IMR-90 (cell line): ENCODE measurements at places on chromosomes 7 and 10. TPM values are rescaled to one million over a fixed set of nuclear protein-coding genes. Genes with fewer than 3 reads are reported as not detected.

- peaks cover 23% of the 10 kb centered on the region for H3K4me1 ChIP-seq
- H3K27me3 ChIP-seq: no peaks in the 10 kb centered on the region
- DNase-seq: no peak
- peak overlapping the region; percentile 16; the same call in 1 of the 2 replicates for H3K4me3 ChIP-seq
- no peaks in the 10 kb centered on the region for H3K36me3 ChIP-seq
Measured at GRCh38 chr10:73647875-73648651, 6.8 kb upstream of the MYOZ1 start.

DNA sequence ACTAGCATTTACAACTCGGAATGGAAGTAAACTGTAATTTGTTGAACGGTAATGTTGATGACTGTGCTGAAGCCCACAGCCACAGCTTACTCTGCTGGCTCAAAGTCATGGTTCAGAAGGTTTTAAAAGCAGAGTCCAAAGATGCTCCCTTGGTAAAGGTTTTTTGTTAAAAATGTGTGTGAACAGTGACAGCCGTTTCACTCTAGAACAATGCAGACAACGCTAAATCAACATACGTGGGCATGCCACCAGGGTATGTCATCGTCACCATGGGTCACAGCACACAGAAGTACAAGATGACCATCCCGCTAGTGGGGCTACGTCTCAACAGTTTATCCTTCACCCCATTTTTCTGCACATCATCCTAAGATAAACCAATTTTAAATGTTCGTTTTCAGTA lies 106.5 kb upstream of the LANCL2 start:
- H3K27me3 ChIP-seq: peaks cover 8% of the 10 kb centered on the region
- no peak for DNase-seq
- no peak overlapping the region for H3K27ac ChIP-seq
- H3K4me1 ChIP-seq: peaks cover 5% of the 10 kb centered on the region; the same call in 1 of the 2 replicates
- no peak overlapping the region for H3K4me3 ChIP-seq

DNA sequence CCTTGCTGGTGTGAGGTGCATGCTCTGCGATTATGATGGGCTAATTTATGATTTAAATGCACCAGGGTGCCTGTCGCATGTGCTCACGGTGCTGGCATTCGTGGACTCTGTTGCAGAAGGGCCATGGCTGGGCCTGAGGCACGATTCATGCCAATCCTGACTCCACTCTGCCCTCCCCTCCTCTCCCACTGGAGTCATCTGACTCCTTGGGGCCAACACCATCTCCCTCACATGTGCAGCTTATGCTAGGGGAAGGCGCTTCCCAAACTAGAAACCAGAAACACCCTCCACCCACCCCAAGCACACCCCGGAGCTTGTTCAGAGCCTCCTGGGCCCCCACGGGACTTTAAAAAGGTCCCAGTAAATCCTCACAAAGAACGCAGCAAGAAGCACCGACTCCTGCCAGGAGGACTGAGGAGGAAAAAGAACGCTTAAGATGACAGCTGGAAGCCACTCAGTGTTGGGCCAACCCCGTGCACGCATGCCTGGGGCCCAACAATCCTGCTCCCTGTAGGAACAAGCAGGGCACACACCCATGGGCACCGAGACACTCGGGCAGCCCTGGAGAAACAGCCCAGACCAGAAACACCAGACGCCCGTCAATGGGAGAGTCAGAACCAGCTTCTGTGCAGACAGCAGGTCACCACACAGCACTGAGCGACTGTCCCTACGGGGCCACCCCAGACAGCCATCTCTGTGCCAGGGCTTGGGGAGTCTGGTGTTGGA lies 14.1 kb downstream of the BRI3 start:
- H3K36me3 ChIP-seq: peaks cover 41% of the 10 kb centered on the region
- no peaks in the 10 kb centered on the region for H3K4me1 ChIP-seq
- H3K27me3 ChIP-seq: no peaks in the 10 kb centered on the region
- H3K4me3 ChIP-seq: no peak overlapping the region
- no peak for DNase-seq
- H3K27ac ChIP-seq: no peak overlapping the region

- H3K27me3 ChIP-seq: no peaks in the 10 kb centered on the region
- H3K27ac ChIP-seq: no peak overlapping the region
- DNase-seq: no peak
- no peaks in the 10 kb centered on the region for H3K36me3 ChIP-seq
- H3K4me1 ChIP-seq: no peaks in the 10 kb centered on the region
- no peak overlapping the region for H3K4me3 ChIP-seq
Measured at GRCh38 chr10:98720551-98720950, 273.8 kb upstream of the HPS1 start.

DNA sequence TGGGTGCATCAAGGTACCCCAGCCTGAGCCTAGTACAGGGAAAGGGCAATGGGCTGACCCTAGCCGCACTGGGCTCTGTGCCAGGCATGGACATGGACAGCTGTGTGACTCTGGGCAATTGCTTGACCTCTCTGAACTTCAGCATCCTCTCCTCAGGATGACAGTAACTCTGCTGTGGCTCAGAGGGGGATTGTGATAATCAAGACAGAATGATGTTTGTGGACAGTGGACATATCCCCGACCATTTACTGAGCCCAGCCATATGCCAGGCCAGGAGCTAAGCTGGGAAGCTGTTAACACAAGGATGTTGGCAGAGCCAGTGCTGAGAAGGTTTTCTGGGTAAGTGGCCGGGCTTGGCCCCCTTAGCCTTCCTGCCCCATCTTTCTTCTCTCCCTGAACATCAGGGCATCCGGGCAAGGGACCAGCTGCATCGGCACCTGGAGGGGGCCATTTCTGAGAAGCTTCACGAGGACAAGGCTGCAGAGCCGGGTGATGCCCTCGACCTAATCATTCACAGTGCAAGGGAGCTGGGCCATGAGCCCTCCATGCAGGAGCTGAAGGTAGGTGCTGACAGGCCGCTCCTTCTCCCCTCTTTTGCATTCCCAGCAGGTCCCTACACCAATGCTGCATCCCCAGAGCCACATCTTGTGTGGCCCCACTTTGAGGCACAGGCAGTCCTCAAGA lies 3.5 kb downstream of the CYP26C1 start:
- no peak overlapping the region for H3K27ac ChIP-seq
- H3K36me3 ChIP-seq: no peaks in the 10 kb centered on the region; the same call in 1 of the 2 replicates
- peaks cover 6% of the 10 kb centered on the region; the same call in 1 of the 2 replicates for H3K4me1 ChIP-seq
- peaks cover 89% of the 10 kb centered on the region for H3K27me3 ChIP-seq
- no peak overlapping the region for H3K4me3 ChIP-seq

- H3K27ac ChIP-seq: no peak overlapping the region
- H3K27me3 ChIP-seq: peaks cover 4% of the 10 kb centered on the region
Measured at GRCh38 chr10:104429846-104430245, 76.2 kb downstream of the CFAP58 start.

DNA sequence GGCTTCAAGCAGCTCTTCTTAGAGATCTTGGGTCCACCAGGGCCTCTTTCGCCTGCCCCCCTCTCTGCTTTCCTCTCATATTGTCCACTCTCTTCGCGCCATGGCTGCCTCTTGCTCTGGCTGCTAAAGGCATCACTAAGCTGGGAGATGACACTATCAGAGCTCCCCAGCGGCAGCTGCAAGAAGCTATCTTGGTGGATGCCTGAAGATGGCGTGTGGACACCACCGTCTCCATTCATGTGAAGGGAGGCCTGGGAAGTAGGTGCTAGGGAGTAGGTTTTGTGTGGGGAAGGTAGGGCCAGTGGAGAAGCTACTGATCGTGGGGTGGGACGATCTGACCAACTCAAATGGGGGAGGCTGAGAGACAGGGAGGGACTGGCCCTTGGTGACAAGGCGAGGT lies 45.9 kb upstream of the PDLIM1 start:
- no peak overlapping the region for H3K4me3 ChIP-seq
- H3K27ac ChIP-seq: 0 out of 2 replicates have a peak overlapping the region, but pooled peaks have one; percentile 1
- peaks cover 28% of the 10 kb centered on the region for H3K4me1 ChIP-seq
- no peaks in the 10 kb centered on the region for H3K36me3 ChIP-seq
- DNase-seq: no peak

DNA sequence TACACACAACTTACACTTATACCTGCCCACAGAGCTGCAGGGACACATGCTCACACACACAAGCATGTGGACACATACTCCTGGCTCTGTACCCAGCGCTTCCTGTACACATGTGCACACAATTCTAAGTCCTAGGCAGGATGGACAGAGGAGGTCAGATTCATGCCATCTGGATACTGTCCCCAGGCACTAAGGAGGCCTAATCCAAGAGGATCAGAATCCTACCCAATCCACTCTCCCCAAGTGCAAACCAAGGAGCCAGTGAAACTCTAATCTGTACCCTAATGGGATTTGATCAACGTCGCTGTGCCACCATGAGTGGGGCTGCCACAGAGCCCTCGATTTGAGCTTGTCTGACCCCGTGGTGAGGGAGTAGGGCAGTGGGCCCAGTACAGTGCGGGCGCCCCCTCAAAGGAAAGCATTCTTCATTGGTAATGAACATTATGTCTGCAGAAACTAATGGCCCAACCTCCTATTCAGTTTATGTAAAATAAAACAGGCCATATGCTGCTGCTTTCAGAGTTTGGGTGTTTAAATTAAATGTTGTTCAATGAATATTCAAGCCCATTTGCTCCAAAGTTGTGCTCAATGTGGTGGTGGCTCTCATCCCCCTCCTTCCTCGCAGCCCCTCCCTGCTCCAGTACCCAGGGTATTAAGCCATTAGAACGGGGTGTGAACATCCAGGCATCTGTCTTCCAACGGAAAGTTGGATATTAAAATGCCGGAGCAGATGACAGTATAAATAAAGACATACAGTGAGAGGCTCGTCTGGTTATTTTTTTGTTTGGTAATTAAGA lies 26.4 kb downstream of the RPS24 start:
- no peaks in the 10 kb centered on the region for H3K4me1 ChIP-seq
- H3K36me3 ChIP-seq: no peaks in the 10 kb centered on the region
- H3K27ac ChIP-seq: no peak overlapping the region
- H3K27me3 ChIP-seq: no peaks in the 10 kb centered on the region; the same call in 1 of the 2 replicates
- no peak for DNase-seq

- H3K36me3 ChIP-seq: no peaks in the 10 kb centered on the region
- no peaks in the 10 kb centered on the region for H3K27me3 ChIP-seq
- peaks cover 13% of the 10 kb centered on the region for H3K4me1 ChIP-seq
- peak; percentile 96 for DNase-seq
Measured at GRCh38 chr7:47795631-47796030, 152.6 kb downstream of the PKD1L1 start.

DNA sequence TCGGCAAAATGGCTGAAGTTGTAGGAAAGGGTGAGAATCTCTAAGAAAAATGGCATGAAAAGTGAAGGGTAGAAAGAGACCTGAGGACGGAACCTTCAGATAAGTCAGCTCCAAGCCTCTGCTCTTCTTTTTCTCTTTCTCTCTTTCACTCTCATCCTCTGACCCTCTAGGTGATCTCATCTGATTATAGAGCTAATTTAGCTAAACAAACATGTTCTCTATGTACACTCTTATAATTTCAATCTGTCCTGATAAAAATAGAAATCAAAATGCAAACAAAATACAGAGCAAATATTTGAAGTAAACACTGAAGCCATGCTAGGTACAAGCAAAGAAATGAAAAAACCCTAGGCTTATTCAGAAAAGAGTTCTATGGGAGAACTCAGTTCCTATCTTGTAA lies 14.4 kb upstream of the CUBN start:
- no peak overlapping the region for H3K27ac ChIP-seq
- no peak overlapping the region for H3K4me3 ChIP-seq
- DNase-seq: no peak
- H3K36me3 ChIP-seq: no peaks in the 10 kb centered on the region

DNA sequence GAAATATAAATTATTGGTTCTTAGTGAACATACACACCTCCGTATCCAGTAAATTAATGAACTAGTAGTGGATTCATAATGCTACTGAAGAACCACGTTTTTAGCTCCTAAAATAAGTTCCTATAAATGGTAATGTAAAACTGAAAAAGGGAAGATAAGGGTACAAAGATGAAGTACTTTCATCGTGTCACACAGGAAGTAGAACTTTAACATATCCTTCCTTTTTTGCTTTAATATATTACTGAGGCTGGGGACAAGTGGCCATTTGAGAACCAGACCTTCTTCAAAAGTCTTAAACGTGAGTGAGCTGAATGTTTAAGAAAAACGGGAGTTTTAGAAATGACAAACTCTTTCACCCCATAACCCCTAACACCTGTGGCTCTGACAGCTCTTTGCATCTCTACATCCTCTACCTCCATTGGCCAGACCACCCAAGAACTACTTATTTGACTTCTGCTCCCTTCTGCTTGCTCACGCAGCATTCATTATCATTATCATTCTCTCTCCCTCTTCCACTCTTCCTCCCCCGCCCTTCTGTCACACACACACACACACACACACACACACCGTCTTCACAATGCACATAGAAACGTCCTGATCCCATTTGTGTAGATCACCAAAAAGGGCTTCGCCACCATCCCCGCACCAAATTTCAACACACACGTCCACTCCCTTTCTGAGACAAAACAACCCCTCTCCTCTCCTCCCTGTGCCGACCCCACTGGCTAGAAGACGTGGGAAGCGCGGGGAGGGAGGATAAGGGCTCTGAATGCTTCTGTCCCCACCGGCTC lies 677 bp downstream of the SKAP2 start:
- peak; percentile 52 for DNase-seq
- no peaks in the 10 kb centered on the region; the same call in 1 of the 2 replicates for H3K4me1 ChIP-seq
- H3K4me3 ChIP-seq: peak overlapping the region; percentile 73
- H3K36me3 ChIP-seq: no peaks in the 10 kb centered on the region
- peak overlapping the region; percentile 77 for H3K27ac ChIP-seq

The SEMA3E gene
- 0.72 and 1.1 TPM in 2 replicates for total RNA-seq

The CALHM1 gene
- not detected in 2 replicates for total RNA-seq

The ZNF138 gene
- 3.6 and 6.1 TPM in 2 replicates for total RNA-seq

The ZNF92 gene
- 6.1 and 14.4 TPM in 2 replicates for total RNA-seq

The GIMAP8 gene
- total RNA-seq: not detected in 2 replicates

The LIPM gene
- not detected in 2 replicates for total RNA-seq

The EPHB6 gene
- total RNA-seq: under 0.01 TPM in 2 replicates

The LOXL4 gene
- 17.5 and 20.8 TPM in 2 replicates for total RNA-seq

The GNB2 gene
- total RNA-seq: 62.0 and 67.5 TPM in 2 replicates

The ZNF398 gene
- total RNA-seq: 7.9 and 9.2 TPM in 2 replicates

The CDHR3 gene
- 1.6 and 1.7 TPM in 2 replicates for total RNA-seq

The MYH16 gene
- 0.18 and 0.28 TPM in 2 replicates for total RNA-seq

The LRRC4 gene
- total RNA-seq: 0.54 and 0.56 TPM in 2 replicates

The ACTL6B gene
- total RNA-seq: not detected in 2 replicates

The MPP7 gene
- 1.4 TPM in 2 replicates for total RNA-seq
